Stomach (tissue), 19 donors: ENCODE measurements at places on chromosomes 13 and 19. TPM values are rescaled to one million over a fixed set of nuclear protein-coding genes. Genes with fewer than 3 reads are reported as not detected.

GRCh38 chr13:42073683-42074082, 25.2 kb downstream of the DGKH start:
- no peaks in the 10 kb centered on the region for H3K27me3 ChIP-seq
- H3K27ac ChIP-seq: no peak overlapping the region
- no peak overlapping the region for H3K4me3 ChIP-seq
- no peaks in the 10 kb centered on the region for H3K36me3 ChIP-seq
- DNase-seq: no peak

The DMRTC2 gene
- not detected for polyA plus RNA-seq

The ZNF284 gene
- 0.68 TPM for polyA plus RNA-seq

The SLC7A9 gene
- polyA plus RNA-seq: 0.58 TPM
